ENCODE measurements at places on chromosomes 7 and 10.

DNA sequence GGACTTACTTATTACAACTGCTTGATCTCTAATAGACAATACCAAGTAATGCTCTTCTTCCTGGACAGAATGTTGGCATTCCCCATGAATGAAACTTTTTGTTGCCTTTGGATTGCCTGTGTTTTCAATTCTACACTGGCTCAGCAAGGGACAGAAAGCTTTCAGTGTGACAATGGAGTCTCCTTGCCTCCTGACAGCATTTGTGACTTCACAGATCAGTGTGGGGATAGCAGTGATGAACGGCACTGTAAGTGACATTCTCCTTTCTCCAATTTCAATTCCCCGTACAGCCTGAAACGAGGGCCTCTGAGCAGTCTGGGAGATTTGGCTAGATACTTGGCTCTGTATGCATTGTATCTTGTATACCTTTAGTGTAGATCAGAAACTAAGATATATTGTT, 290 bp downstream of the MALRD1 start:
- DNase-seq: no peak

- peak; percentile 57 for DNase-seq
These were observed 252.7 kb downstream of the PRPF18 start for GRCh38 chr10:13839430-13839990.

GRCh38 chr7:140607441-140607989, 33.1 kb downstream of the DENND2A start:
- peak; percentile 49 for DNase-seq

GRCh38 chr10:97888641-97889262, 39.1 kb downstream of the GOLGA7B start:
- DNase-seq: peak; percentile 12

GRCh38 chr10:28728366-28728765, 51.0 kb downstream of the BAMBI start:
- no peak for DNase-seq

- peak; percentile 39 for DNase-seq
These were observed 69.6 kb upstream of the PDCD4 start for GRCh38 chr10:110802090-110802489.

DNA sequence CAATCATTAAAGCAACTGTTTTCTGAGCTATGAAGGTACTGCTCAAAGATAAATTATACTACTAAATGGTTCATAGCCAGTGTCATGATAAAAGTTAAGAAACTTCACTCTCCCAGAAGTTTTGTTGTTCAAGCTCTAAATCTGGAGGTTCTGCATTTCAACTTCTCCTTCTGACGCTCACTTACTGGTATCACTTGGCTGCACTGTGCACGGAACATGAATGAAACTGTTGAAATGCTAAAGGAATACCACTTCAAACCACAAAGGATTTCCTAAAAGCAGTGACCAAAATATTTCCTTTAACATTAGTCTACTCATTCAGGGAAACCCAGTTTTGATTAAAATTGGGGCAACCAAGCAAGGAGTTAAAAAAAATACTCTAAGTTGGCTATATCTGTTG, 93.6 kb downstream of the UBE2H start:
- no peak for DNase-seq

Data from GM04504 (cell line).